ENCODE measurements at places on chromosomes 1 and 21.

- no peak for DNase-seq
Observed at GRCh38 chr1:204274446-204274845, 60.7 kb upstream of the GOLT1A start.

GRCh38 chr1:187051618-187052232 is 223.0 kb downstream of the PLA2G4A start:
- no peak for DNase-seq

GRCh38 chr1:96633695-96634094 is 87.9 kb upstream of the PTBP2 start:
- no peak for DNase-seq

DNA sequence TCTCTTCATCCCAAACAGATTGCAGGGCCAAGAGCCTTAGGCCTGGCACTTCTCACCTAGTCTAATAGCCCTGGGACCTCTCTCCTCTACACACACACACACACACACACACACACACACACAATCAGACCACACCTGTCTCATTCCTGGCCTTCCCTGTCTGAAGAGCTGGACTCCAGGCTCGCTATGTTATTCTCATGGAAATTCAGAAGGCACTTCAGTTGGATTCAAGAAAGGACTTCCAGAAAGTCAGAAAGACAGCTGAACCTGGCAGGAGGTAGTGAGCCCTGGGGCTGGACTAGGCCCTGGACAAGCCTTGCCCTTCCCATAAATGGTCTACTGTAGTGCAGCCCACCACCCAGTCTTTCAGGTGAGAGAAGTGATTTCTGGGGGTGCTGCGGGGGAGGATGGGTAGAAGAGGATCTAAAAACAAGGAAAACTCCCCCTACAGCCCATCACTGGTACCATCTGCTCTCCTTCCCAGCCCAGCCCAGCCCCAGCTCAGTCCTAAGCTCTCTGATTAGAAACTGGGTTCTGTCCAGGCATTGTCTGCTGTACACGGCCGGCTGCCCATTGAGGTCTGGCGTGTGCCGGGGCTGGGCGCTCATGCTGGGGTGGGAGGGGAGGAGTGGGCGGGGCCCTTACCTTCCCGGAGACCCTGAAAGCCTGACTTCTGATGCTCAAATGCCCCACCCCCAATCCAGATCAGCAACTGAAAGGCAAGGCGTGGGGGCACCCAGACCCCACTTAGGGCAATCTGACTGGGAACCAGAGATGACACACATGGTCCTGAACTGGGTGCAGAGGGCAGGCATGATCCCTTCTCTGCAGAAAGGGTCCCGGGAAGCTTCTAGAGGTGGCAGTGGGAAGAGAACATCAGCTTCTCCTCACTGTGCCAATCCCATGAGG is 2.5 kb downstream of the KIF21B start:
- DNase-seq = no peak

DNA sequence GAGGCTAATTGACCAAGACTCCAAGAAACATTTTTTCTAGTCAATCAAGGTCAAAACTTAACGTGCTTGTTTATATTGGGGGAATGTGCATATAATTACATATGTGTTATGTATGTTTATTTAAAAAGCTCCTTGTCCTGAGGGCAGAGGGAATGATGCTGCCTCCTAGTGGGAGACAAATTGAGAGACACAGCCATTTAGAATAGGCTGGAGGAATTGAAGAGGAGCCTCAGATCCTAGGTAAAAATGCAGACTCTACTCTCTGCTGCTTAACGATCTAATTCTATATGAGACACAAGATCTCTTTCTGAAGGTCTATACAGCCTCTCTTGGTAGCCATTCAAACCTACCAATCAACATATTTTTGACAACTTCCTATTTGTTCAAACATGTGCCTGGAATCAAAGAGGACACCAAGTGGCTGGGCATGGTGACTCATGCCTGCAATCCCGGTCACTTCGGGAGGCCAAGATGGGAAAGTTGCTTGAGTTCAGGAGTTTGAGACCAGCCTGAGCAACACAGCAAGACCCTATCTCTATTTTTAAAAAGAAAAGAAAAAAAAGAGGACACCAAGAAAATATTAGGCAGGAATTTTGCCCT is 136.6 kb upstream of the ZNF648 start:
- DNase-seq = no peak

DNA sequence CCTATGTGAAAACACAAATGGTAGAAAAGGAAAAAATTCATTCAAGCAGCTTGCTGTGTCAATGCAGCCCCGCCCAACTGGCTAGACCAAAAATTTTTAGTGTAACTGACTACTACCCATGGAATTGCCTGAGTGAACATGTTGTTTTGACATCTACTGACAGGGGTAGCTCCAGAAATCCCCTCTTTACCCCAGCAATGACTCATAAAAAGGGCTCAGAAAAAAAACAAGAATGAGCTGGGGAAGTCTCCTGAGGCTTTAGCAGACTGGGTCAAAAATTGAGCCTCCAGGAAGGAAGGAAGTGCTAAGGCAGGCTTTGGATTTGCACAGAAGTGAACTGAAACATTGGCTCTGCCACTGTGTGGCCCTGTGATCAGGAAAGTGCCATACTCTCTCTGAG is 24.4 kb upstream of the FGGY start:
- DNase-seq = no peak

- DNase-seq = no peak
Observed at GRCh38 chr21:34020005-34020847, 53.2 kb upstream of the MRPS6 start.

- DNase-seq = no peak
Observed at GRCh38 chr1:42753070-42753469, 13.0 kb upstream of the CLDN19 start.

DNA sequence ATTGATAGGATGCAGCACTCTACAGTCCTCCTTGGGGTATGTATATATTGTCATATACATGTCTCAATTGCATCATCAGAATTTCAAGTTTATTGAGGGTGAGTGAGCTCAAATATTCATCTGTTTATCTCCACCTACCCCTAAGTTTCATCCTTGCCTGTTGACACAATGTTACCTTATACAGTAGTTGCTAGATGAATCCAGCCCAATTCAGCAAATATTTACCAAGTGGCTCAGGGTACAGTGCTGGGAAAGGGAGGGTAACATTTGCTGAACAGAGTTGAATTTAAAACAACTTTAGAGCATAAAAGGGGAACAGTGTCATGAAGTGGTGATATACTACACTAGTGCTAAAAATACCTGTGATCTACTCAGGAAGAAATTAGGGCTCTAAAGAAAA is 14.4 kb downstream of the ELAVL4 start:
- no peak for DNase-seq

GRCh38 chr1:214566158-214567104 is 15.0 kb upstream of the PTPN14 start:
- no peak for DNase-seq

GRCh38 chr1:55893155-55893554 is 678.0 kb upstream of the USP24 start:
- DNase-seq = peak; percentile 4

DNA sequence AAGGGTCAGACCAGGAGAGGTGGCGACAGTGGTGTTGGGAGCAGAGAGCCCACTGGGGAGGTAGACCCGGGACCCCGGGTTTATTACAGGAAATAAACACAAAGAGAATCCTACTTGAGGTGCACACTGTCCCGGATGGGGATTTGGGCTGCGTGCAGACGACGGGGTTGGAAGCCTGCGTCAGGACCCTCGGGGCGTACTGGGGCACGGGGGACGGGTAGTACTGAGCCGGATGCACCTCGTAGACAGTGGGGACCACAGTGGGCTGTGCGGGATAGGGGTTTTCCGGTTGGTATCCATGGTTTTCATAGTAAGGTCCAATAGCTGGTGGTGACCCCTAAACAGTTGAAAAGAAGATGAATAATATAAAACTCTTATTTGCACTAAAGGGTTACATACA is 13.7 kb downstream of the TMPRSS2 start:
- no peak for DNase-seq

DNA sequence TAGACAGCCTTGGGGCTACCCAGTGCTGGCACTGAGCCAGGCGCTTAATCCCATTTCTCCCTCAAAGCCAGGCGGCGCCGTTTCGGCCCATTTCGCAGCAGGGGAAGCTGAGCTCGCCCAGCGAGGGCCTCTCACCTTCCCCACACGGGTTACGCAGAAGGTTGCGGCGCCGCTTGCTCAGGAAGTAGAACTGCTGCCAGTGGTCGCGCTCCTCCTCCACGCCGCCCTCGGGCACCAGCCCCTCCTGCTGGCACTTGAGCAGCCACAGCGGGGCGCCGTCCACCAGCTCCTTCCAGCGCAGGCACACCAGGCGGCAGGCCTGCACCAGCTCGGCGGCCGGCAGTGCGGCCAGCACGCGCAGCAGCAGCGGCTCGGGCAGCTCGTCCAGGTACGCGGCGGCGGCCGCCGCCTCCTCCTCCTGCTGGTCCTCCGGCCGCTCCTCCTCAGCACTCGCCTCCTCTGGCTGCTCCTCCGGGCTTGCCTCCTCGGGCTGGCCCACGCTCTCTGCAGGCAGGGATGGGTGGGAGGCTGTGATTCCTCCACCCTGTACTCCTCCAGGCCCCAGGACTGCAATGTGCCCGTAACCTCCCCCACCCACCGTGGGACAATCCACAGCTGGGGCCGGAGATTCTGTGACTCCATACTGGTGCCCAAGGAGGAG is 3.8 kb downstream of the FBXO2 start:
- DNase-seq = peak; percentile 24

- no peak for DNase-seq
Observed at GRCh38 chr1:210070531-210070930, 132.5 kb downstream of the SYT14 start.

DNA sequence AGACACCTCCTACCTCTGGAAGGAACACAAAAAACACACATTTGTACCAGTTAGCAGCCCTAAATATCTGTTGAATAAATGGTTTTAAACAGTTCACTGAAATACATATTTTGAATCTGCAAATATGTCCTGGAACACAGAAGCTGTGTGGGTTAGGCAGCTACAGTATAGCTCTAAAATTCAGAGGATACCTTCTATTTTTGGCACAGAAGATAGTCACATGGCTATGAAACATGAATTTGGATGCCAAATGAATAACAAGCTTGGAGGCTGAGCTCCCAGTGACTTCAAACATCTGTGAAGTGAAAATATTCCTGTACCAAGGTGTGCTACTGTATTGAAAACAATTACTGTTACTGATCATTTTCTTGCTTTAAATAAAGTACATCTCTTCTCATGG is 391.5 kb upstream of the ADGRL2 start:
- DNase-seq = no peak
